EL (cell line): ENCODE measurements at places on chromosomes 5 and 9.

- DNase-seq = no peak
Observed at GRCh38 chr9:135827866-135828580, 79.3 kb downstream of the CAMSAP1 start.

DNA sequence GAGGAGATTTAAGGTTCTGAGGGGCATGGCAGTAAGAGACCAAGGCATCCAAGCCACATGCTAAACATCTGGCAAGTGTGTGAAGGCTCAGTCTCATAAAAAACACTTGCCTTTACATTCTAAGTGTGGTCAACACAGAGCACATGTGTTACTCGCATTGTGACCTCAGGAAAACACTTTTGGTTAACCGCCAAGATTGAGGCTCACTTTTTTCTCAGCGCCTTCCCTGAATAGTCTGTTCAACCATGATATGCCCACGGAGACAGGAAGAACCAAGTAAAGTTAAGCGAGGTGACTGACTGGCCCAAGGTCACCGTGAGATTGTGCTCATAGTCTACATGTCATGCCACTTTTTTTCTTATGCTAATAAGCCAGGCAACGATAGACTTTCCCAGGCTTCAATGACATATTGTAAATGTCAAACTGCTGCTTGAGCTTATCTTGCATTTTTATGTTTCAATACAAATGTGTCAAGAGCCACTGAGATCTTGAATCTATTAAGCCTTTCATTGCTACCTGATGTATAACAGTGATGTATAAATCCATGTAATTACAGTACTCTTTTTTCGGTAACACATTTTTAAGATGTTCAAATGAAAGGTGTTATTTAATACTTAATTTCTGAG is 21.1 kb upstream of the IL9 start:
- DNase-seq = no peak

- no peak for DNase-seq
Observed at GRCh38 chr9:37678789-37679273, 28.1 kb downstream of the FRMPD1 start.

DNA sequence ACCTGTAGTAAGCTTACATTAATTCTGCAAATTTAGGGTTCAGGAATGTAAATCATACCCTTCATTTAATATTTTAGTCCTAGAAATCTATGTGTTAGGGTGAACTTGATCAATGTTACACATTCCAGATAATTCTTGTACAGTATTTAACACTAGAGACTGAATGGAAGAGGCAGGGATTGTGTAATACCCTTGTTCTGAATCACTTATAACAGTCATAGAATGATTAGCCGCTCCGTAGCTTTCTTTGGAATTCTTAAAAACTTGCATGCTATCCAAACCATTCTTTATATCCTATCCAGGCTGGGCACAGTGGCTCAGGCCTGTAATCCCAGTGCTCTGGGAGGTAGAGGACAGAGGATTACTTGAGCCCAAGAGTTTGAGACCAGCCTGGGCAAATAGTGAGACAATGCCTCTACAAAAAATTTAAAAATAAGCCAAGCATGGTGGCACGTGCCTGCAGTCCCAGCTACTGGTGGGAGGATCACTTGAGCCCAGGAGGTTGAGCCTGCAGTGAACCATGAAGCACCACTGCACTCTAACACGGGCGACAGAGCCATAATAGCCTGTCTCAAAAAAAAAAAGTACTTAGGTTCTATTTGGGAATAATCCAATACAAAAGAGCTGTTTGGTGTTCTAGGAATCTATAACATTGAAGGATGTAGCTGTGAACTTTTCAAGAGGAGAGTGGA is 8.3 kb downstream of the ZNF483 start:
- no peak for DNase-seq

DNA sequence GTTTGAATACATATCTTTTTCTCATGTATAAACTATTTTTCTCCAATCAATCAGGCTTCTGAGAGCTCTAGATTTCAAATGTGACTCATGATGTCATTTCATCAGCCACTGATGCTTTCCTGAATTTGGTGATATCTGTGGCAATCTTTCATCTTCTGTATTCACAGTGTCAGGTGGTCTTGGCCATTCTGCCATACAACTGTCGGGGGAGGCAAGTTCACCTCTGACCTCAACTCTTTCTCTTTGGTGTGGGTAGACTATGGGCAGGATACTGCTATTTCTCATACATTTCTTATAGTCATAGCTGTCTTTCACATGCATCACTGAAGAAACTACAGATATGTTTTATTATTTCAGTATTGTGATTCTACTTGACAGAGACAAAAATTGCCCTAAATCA is 414.1 kb upstream of the MEF2C start:
- no peak for DNase-seq

- DNase-seq = peak; percentile 20
Observed at GRCh38 chr5:149550594-149551226, 529 bp downstream of the CSNK1A1 start.

GRCh38 chr5:72108202-72109061 is 1.2 kb downstream of the MAP1B start:
- peak; percentile 71 for DNase-seq

DNA sequence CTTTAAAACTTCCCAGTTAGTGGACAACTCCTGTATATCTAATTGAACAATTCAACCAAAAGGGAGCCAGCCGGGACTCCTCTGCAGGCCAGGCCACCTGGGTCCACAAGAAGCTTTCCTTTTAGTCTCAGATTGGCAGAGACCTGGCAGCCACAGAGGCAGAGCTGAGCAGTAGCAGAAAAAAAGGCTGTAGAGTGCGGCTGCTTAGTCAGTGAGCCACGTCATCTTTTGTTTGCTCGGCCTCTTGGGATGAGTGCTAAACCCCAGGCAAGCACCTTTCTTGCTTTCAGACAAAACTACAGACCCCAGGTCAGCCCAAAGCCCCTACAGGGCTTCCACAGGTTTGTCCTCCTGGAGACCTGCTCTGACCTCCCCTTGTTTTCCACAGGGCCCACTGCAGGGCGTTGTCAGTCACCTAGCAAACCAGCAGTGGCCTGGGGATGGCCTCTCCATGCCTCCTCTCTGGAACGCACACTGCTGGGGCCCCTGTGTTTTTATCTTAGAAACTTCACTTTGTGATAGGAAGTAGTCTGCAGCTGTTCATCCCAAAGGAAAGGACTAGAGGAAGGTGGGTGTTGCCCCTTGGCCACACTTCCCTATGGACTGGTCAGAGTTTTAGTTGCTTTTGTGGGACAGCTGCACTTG is 49.9 kb downstream of the SHB start:
- peak; percentile 82 for DNase-seq

GRCh38 chr9:33168941-33169544 is 1.9 kb upstream of the B4GALT1 start:
- no peak for DNase-seq

GRCh38 chr9:3912817-3913216 is 387.0 kb upstream of the RFX3 start:
- peak; percentile 63 for DNase-seq

GRCh38 chr5:172424111-172424490 is 30.2 kb downstream of the SH3PXD2B start:
- no peak for DNase-seq

DNA sequence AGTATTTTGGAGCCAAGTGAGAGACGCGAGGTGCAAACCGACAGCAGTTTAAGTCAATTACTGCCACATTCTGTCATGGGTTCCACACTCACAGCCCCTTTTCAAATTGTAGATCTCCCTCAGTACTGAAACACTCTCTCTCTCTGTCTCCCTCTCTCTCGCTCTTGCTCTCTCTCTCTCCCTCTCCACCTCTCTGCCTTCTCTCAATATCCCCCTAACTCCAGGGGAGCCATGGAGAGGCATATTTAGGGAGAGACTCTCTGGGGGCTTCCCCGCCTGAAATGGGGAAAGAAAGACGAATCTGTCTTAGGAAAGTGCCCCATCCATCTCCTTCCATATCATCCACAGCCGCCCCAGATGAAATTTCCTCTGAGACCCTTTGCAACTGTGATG is 1.6 kb downstream of the BRINP1 start:
- no peak for DNase-seq
